ENCODE measurements at places on chromosomes 7 and 10. TPM values are rescaled to one million over a fixed set of nuclear protein-coding genes. Genes with fewer than 3 reads are reported as not detected.

Gene PRSS37
- not detected for total RNA-seq

Gene TRPV6
- total RNA-seq, result 0.19 TPM

DNA sequence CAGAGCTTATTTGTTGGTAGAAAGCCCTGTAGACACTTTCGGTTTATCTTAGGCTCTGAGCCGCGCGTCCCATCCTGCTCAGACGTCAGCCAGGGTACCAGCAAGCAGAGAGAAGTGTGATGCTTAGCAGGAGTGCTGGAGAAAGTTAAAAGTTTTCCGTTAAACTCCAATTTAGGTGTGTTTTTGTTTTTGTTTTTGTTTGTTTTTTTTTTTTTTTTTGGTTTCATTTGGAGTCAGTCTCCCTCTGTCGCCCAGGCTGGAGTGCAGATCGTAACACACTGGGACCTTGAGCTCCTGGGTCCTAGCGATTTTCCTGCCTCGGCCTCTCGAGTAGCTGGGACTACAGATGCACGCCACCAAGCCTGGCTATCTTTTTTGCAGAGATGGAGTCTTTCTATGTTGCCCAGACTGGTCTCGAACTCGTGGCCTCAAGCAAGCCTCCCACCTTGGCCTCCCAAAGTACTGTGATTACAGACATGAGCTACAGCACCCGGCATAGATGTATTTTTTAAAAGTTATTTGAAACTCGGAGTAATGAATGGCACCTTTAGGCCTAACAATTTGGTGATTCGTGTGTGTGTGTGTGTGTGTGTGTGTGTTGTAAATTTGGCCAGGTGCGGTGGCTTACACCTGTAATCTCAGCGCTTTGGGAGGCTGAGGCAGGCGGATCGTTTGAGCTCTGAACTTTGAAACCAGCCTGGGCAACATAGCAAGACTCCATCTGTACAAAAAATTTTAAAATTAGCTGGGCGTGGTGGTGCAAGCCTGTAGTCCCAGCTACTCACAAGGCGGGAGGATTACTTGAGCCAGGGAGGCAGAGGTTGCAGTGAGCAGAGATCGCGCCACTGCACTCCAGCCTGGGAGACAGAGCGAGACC, 1.3 kb upstream of the HIP1 start:
- no peak for DNase-seq

GRCh38 chr10:100470367-100470766, 7.6 kb downstream of the WNT8B start:
- DNase-seq, result no peak

- no peak for DNase-seq
These were observed 4.8 kb downstream of the KLF6 start for GRCh38 chr10:3780021-3780770.

- DNase-seq, result no peak
These were observed 4.5 kb downstream of the CELF2 start for GRCh38 chr10:11022213-11022612.

DNA sequence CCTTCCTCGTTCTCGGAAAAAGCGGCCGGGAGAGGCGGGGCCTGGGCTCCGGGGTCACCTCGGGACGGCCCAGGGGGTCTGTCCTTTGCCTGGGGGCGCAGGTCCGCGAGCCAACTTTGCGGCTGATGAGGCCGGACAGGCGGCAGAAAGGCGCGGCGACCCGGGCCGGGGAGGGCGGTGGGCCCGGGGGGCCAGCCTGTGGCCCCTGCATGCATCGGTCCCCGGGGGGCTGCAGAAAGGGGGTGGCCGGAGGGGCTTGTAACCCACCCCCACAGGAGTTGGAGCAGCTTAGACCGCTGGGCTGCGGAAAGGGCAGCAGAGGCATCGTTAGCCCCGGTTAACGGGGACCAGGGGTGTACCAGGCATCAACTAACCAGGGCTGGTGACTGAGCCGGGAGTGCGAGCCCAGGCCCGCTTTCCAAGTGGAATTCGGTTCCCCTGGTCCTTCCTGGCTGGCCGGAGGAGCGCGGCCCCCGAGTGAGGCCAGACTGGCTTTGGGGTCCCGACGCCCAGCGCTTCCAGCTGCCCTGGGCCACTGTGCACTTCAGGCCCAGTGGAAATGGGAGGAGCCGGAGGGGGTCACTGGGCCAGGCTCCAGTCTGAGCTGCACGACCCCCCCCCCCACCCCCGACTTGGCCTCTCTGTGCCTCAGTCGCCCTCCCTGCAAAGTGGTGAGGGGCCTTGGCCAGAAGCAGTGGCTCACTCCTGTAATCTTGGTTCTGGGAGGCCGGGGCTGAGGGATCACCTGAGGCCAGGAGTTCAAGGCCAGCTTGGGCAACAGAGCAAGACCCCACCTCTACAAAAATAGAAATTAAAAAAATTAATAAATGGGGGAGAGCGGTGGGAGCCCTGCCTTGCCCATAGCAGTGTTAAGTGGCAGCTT, 919 bp downstream of the SLC29A4 start:
- no peak for DNase-seq

- no peak for DNase-seq
These were observed 126.6 kb upstream of the BET1 start for GRCh38 chr7:94130716-94131115.

DNA sequence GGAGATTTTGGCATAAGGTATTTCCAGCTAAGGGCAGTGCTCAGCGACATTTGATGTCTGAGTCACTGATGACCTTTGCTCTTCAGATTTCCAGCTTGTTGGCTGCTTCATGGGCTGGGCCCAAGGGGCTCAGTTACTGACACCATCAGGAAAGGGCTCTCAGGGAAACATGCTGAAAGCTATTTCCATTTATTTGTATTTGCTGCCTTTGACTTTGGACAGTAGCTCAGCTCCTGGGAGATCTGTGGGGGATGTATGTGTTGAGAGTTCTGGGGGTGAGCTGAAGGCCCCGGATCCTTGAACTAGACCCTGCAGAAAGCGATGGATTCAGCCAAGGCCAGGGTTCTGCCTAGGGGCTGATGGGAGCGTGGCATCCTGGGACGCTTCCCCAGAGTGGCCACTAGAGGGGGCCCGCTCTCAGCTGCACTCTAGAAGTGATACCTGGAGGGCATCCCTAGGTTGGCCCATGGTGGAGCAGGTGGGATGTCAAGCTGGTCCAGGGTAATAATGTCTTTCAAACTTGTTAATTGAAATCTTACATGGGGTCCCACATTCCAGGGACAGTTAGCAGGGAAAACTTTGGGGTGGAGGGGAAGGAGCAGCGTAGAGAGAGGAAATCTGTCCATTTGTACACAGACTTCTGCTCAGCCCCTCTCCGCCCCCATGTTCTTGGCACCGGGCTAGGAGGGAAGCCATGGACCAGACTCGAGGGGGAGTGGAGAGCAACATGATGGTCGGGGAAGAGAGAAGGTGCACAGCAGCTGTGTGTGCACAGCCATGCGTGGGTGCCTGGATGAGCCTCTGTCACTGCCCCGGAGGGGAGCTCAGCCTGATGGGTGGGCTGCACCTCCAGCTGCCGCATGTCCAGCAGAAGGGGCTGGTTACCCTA, 3.0 kb upstream of the BTBD16 start:
- no peak for DNase-seq

DNA sequence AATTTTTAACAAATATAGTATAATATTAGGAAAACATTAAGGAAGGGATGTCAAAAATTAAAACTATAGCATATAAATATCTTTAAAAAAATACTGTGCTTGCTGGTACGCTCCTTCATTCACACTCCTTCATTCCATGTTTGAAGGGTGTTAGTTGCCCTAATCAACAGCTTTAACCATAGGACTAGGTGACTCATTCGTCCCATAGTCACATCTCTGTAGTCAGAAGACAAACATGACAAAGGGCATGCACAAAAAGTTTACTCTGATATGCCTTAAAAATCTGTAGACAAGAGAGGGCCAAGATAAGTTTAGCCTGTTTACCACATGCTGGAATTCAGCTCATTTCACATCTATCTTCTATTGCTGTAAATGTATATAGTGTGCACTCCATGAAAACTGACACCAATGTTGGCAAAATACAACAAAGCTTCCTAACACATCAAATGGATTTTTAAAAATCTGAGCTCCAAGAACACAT, 646 bp downstream of the FAM13C start:
- no peak for DNase-seq

DNA sequence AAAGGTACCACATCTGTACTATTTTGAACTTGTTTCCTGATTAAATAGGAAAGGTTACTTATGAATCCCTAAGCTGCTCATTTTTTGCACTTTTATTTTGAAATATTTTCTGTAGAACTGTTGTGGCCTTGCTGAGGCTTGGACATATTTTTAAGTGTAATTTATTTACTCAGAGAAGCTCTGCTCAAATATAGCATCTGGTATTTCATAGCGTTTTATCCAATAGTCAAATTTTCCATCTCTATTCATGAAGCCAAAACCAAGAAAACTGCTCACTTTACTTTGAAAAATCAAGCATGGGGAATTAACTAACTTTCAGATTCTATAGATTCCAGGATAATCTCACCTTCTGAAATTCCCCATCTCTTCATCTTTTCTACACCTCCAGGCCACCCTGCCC, 6.6 kb upstream of the FAM3C start:
- DNase-seq, result no peak

- no peak for DNase-seq
These were observed 49.0 kb upstream of the LYZL1 start for GRCh38 chr10:29239569-29240472.

Measured in right atrium auricular region (tissue), 2 donors.